ENCODE measurements at places on chromosomes 11 and 22.

GRCh38 chr22:16834971-16835370, 9.8 kb upstream of the XKR3 start:
- no peak for DNase-seq

DNA sequence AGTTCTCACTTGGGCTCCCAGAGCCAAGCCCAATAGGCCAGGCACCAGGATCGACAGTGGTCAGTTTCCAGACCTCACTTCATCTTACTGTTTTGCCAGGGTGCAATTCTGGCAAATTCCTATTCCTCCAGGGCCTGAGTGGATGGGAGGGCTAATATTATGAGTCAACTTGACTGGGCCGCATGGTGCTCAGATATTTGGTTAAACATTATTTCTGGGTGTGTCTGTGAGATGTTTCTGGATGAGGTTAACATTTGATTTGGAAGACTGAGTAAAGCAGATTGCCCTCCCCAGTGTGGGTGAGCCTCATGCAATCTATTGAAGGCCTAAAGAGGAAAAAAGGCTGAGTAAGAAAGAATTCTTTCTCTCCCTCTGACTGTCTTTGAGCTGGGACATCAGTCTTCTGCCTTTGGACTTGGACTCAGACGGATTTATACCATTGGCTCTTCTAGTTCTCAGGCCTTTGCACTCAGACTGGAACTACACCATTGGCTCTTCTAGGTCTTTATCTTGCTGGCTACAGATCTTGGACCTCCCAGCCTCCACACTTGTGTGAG, 132.9 kb upstream of the ZBED5 start:
- no peak for DNase-seq

DNA sequence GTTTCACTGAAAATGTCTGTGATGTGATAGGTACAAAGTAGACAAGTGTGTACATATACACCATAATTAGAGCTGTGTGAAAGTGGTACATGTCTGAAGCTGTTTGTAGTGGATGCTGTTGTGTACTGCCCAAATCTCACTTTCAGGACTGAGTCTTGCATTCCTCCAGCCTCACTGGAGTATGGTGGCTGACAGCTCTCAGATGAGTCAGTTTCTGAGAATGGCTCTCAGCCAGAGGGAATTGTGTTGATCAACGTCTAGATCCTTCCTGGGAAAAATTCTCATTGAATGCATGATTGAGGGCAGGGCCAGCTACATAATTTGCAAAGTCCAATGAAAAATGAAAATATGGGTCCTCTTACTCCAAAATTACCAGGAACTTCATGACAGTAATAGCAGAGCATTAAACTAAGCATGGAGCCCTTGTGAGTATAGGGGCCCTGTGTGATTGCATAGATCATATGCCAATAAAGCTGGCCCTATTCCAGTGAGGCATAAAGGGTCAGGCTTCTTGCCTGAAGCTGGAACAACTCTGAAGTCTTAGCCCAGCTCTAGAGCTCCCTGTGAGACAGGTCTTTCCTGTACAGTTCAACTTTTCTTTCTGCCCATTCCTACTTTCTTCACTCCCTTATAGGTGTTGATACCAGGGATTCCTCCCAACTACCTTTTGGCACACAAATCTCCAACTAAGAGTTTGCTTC, 10.8 kb upstream of the CYP2R1 start:
- no peak for DNase-seq

DNA sequence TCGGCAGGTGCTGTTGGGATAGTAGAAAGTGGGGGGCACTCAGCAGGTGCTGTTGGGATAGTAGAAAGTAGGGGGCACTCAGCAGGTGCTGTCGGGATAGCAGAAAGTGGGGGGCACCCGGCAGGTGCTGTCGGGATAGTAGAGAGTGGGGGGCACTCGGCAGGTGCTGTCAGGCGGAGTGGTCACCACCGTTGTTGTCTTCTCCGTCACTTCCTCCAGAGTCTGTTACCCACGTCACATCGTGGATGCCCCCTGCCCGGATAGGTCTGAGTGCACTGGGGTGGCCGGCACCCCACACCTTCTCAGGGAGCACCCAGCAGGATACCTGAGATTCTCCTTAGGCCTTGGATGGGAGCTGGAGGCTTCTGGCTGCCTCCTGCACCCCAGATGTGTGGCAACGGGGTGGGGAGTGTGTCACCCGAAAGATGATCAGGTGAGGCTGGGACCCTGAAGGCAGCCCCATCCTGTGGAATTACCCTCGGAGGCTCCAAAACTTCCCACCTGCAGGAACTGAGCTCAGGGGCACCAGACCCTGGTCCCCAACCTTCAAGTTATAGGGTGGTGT, 24.1 kb upstream of the KRTAP5-7 start:
- DNase-seq, result no peak

GRCh38 chr11:86951706-86952105, 3.5 kb downstream of the FZD4 start:
- no peak for DNase-seq

DNA sequence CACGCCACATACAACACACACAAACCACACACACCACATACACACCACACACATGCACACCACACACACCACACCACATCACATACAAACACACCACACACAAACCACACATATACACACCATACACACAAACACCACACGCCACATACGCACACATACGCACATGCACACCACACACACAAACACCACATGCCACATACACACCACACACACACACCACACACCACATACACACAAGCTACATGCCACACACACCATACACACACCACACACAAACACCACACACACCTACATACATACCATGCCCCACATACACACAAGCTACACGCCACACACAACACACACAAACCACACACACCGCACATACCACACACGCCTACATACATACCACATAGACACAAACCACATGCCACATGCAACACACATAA, 15.7 kb upstream of the TH start:
- DNase-seq, result no peak

DNA sequence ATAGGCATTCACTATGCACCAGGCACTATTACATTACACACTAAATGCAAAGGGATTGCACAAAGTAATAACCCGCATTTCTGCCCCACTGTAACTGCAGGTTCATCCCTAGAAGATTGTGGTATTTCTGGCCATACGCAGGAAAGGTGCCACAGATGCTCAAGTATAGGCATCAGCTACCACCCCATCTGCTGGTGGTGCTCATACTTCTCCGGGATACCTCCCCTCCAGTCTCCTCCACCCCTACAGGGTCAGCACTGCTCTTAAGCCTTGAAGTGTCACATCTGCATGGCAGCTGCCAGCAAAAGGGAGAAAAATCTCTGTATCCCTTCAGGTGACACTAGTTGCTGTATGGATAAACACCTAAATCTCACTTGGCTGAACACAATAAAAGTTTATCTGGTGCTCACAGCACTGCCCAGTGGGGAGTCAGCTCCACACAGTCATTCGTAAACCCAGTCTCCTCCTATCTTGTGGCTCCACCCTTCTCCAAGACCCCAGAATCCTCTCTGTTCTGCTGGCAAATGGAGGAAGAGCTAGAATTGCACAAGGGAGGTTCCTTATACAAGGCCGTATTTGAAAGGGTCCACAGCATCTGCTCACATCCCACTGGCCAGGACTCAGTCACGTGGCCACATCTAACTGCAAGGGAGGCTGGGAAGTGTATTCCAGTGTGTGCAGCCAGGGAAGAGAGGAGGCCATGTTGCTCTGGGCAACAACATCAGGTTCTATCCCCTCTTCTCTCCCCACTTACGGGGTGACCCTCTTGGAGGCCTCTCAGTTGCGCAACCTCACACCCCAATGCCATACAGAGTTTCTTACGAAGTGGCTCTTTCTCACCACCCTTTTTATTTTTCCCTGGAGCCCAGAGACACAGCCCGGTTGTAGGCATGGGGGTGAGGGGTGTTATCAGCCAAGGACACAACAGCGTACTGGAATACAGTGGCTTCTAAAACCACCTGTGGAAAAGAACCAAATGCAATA, 114.7 kb downstream of the BUD13 start:
- no peak for DNase-seq

DNA sequence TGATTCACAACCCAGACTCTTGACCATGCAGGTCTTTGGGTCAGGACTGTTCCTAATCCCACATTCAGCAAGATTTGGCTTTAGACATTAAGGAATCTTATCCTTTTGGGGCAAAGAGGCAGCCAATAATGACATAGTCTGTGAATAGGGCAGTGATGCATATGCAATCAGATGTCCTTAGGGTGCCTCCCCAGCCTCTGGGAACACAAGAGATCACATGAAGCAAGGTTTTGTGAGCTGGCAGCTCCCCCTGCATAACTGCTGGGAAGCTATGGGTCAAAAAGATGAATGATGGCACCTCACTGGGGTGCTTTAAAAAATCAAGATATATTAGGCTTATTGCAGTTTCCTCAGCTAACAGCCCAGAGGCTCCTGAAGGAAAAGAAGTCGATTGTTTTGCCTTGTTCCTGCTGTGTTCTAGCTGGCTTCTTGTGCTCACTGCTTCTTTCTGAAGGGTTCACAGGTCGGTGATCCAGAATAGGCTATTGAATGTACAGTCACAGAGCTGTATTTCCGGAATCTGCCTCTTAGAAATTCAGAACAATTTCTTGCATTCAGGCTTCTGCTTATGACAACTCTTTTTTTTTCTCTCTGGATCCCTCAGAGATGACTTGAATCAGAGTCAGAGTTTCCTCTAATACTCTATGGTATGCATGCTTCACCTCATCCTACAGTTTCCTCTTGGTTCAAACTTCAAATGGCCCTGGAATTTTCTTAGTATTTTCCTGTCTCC, 31.7 kb downstream of the INSC start:
- DNase-seq, result no peak

DNA sequence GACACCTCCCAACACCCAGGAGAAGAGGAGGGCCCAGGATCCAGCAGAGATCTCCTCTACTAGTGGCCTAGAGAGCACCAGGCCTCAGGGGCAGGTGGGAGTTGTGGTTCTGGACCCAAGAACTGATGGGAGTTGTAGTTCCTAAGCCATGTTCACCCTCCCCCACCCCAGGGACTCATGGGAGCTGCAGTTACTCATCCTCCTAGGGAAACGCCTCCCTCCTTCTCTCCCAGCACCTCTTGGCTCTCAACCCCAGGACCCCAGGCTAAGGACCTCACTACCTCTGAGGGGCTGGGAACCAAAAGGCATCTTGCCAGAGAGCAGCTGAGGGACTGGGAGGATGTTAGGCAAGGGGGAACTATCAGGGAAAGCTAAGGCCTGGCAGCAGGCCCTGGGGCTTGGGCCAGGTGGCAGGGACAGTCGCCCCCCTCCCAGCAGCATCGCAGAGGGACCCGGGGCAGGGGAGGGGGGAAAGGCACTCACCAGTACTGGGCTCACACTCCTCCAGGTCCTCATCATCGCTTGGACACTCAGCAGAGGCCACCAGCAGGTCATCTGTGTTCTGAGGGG, 28.9 kb downstream of the SLC22A12 start:
- no peak for DNase-seq

GRCh38 chr11:94786264-94787126, 18.3 kb downstream of the AMOTL1 start:
- no peak for DNase-seq

DNA sequence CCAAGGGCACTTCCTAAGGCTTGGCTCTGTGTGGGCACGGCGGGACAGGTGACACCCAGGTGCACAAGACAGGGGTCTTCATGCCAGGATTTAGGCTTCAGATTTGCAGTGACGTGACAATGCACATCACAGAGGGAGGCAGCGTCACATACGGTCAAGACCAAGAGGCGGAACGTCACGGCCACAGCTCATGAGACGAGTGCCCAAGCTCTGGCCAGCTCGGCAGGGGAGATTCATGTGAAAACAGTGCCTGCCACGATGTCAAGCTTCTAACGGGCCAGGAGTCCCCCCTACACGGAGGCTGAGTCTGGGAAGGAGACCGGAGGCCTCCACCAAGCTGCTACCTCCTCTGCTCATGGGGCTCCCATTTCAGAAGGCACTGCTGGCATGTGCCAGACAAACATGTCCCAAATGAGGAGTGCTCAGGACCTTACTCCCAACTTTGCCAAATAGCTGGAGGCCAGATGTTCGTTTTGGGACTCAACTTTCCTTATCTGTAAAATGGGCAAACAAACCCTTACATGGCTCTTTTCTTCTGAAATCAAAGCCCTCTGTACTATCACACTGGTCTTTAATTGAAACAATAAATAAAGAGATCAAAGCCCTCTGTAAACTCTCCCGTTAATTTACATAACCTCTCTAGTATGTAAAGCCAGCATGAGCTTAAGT, 16.6 kb downstream of the VPS37C start:
- no peak for DNase-seq
